Inflammatory macrophage treated with lipopolysaccharide for 4 hours (primary cell): ENCODE measurements at places on chromosomes 1 and 21.

- DNase-seq = no peak
These were observed 23.6 kb upstream of the PLA2G2E start for GRCh38 chr1:19946971-19947370.

DNA sequence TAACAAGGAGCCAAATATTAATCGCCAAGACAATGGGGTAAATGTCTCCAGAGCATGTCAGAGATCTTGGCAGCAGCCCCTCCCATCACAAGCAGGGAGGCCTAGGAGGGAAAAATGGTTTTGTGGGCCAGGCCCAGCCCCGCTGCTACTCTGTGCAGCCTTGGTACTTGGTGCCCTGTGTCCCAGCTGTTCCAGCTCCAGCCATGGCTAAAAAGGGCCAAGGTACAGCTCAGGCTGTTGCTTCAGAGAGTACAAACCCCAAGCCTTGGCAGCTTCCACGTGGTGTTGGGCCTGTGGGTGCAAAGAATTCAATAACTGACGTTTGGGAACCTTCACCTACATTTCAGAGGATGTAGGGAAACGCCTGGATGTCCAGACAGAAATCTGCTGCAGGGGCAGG lies 10.4 kb downstream of the UBE2G2 start:
- no peak for DNase-seq

DNA sequence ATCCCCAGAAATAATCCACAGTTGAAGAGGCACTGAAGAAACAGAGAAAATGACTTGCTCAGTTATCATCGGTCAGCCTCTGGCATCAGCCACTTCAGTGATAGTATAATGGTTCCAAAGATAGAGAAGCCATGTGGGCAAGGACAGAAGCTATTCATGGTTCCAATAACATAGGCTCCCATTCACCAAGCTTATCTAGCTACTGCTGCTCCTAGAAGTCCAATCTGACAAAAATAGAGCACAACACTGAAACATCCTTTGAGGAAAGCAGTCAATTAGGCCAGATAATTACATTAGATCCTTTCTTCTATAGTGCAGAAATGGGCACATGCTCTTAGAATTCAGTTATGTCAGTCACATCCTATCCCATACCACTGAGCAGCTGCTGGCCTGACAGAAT lies 33.5 kb upstream of the CRB1 start:
- DNase-seq = no peak

GRCh38 chr1:3515774-3516480 lies 61.5 kb downstream of the ARHGEF16 start:
- DNase-seq = no peak

DNA sequence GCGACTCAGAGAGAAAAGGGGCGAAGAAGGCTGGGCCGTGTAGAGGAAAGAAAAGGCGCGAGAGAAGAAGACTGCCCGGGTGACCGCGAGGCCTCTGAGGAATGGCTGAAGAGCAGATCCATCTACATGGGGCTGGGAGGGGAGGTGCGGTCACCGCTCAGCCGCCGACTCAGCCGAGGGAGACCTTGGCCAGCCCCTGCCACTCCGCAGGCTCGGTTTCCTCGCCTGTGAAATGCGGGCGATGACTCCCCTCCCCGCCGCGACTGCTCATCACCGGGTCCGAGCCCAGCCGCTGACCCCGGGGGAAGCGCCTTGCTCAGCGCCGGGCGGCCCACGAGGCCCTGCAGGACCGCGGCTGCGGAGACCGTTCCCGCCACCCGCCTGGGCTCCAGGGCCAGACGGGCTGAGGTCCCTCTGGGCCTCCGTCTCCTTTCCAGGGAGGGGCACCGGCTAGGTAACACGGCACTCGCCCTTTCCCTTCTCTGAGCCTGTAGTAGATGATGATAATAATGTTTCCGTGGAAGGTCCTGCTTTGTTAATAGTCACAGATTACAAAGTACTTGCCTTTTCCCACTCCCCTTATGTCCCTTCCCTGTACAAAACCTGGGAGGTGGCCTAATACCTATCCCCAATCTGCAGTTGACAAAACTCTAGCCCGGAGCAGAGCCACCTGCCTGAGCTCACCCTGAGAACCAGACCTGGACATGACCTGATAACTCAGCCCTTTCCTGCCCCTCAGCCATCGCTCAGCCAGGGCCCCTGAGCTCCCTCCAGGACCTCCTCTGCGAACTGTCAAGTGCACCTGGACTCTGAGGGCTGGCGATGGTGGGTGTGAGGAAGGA lies 1.6 kb upstream of the BSND start:
- no peak for DNase-seq

- DNase-seq = no peak
These were observed 122.3 kb downstream of the TM2D1 start for GRCh38 chr1:61602663-61603062.

DNA sequence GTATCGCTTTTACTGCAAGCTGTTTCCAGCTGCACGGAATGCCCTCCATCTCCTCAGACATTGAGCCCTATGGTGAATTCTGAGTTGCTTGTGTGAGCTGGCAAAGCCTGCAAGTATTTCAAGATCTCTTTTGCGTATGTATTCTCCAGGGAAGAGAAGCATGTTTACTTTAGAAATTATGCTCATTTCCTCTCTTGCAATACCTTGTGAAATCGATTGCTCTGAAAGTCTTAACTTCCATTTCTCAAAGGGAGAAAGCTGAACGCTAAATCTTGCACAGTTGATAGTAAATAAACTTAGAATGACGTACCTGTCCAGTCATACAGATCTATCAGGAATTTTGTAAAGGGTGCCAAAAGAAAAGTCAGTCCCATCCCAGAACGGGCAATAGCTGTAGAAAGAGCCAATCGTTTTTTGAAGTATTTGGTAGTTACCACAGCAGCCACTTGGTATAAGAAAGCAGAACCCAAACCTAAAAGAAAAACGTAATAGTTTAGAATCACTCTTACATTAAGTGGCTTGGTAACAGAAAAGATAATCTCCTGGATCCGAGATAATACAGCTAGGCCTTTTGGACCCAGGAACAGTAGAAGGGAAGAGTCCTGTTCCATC lies 10.0 kb downstream of the SLC16A4 start:
- peak; percentile 84 for DNase-seq

GRCh38 chr1:240562111-240562590 lies 49.8 kb downstream of the GREM2 start:
- no peak for DNase-seq

DNA sequence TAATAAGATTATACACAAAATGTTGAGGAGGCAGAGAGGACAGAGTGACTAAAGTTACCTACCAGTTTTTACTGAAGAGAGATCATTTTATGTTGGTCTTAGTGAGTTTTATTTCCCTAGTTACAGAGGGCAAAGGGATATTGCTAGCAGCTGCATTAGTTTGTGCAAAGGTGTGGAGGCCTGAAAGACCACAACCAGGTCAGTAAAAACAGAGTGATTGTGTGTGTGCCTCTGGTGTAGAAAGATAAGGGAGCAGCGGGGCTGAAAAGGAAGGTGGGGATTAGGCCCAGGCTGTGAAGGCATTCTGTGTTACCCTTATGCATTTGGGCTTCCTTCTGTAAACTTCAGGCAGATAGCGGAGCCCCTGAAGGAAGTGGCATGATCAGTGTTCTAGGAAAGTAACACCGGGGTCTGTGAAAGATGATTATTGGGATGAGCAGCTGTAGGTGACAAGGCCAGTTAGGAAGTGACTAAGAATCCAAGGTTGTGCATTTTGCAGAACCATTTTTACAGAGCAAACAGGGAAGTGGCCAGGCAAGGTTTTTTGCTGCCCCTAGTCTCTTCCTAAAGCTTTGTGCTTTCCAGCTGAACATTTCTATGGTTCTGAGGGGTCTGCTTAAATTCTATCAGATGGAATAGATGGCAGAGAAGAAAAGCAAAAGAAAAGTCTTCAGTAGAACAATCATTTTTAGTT lies 3.7 kb downstream of the GADD45A start:
- peak; percentile 44 for DNase-seq

- DNase-seq = peak; percentile 82
These were observed 1.2 kb upstream of the KCNE1 start for GRCh38 chr21:34513129-34513675.
